Activated naive CD8-positive, alpha-beta T cell treated with anti-CD3 and anti-CD28 coated beads, Interleukin-2, amount 10 ng/mL, durations not matched to agents 7 days and 5 days (primary cell): ENCODE measurements at places on chromosomes 2 and 18. TPM values are rescaled to one million over a fixed set of nuclear protein-coding genes. Genes with fewer than 3 reads are reported as not detected.

GRCh38 chr2:140597836-140598235 is 1533.0 kb downstream of the LRP1B start:
- no peaks in the 10 kb centered on the region for H3K36me3 ChIP-seq
- no peaks in the 10 kb centered on the region for H3K4me1 ChIP-seq
- H3K4me3 ChIP-seq: no peak overlapping the region

GRCh38 chr18:3454365-3455089 is 4.6 kb downstream of the TGIF1 start:
- no peaks in the 10 kb centered on the region for H3K27me3 ChIP-seq
- H3K4me1 ChIP-seq: peaks cover 19% of the 10 kb centered on the region
- no peak for DNase-seq

- no peak overlapping the region for H3K27ac ChIP-seq
- peaks cover 13% of the 10 kb centered on the region for H3K27me3 ChIP-seq
- no peak overlapping the region for H3K4me3 ChIP-seq
- H3K36me3 ChIP-seq: no peaks in the 10 kb centered on the region
Measured at GRCh38 chr18:34773961-34774766, 64.1 kb downstream of the DTNA start.

DNA sequence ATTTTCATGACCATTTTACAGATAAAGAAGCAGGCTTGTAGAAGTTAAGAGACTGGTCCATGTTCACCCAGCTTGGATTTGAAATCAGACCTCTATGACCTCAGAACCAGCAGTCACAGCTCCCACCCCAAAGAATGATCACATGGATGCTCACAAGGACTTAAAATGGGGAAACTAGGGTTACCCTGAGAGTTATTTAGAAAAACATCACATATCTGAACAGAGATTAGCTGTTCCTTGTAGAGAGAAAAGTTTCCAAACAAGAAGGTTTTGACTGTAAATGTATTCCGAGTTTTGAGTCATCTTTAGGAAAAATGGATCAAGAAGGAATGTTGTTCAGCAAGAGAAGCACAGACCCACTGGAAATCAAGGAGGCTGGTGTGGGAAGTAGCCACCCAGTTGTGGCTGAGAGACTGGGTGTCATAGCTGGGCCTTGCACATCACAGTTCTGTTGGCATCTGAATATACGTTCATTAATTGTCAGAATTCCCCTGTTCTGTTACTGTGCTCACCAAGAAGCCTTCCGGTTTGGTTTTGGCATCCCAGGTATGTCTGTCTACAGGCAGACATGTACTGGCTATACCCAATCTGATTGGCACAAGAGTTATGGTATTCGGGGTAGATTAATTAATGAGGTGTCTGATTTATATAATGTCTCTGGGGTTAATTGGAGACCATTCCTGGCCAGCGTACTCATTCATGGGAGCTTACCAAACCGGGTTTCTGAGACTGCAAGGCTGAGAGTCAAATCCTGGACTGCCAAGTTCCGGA is 371.8 kb upstream of the SLC14A2 start:
- DNase-seq: no peak
- H3K27me3 ChIP-seq: peaks cover 3% of the 10 kb centered on the region
- no peak overlapping the region for H3K4me3 ChIP-seq
- H3K4me1 ChIP-seq: no peaks in the 10 kb centered on the region
- no peaks in the 10 kb centered on the region for H3K36me3 ChIP-seq

DNA sequence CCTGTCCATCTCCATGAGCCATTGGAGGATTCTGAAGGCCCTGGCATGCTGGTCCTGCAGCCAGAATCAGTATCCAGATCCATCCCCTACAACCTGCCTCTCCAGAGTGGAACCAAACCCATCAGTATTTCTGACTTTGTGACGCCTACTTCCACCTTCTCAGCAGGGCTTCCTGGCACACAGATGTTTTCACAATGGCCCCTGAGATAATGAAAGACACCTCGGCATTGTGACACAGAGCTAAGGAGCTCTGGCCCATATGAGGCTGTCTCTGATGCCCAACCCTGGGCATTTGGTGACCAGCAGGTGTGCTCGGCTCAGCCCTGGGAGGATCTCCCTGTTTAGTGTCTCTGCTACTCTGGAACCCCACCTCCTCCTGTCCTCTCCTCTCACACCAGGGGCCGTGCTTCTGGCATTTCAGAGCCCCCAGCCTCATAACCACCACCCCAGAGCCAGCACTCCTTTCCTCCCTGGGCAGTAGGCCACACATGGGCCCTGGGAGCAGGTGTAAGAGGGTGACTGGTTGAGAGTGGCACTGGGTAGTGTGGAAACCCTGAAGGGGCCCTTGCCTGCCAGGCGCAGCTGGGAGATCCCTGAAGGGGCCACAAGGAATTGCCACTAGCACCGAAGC is 38.2 kb downstream of the FOSL2 start:
- H3K4me3 ChIP-seq: peak overlapping the region; percentile 60
- no peak for DNase-seq
- peak overlapping the region; percentile 84 for H3K27ac ChIP-seq
- H3K4me1 ChIP-seq: peaks cover 71% of the 10 kb centered on the region

DNA sequence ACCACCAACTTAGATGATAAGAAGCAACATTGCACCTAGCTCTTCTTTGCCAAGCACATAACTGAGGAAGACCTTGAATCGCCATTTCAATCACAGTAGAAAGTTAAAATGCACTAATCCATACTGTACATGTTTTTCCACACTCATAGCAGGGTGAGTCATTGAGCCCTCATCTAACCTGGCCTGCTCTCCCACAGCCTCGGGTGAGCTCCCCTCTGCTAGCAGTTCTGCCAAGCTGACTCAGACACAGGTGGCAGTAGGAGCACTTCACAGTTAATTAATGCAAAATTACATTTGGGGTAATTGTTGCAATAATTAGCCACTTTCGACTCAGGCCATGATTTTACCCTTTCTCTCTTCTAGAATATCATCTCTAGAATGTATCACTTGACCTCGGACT is 1632.8 kb upstream of the CELF4 start:
- H3K27ac ChIP-seq: no peak overlapping the region
- H3K4me3 ChIP-seq: no peak overlapping the region
- peaks cover 2% of the 10 kb centered on the region for H3K27me3 ChIP-seq
- DNase-seq: no peak
- no peaks in the 10 kb centered on the region for H3K36me3 ChIP-seq

CHST9 gene
- not detected for total RNA-seq

SULT1C2 gene
- not detected for total RNA-seq

FAM110C gene
- total RNA-seq: 0.69 TPM

SERPINB10 gene
- not detected for total RNA-seq

ZNF516 gene
- total RNA-seq: 6.9 TPM

RIT2 gene
- total RNA-seq: not detected
